ENCODE measurements at places on chromosomes 1 and 21.

- DNase-seq, result no peak
These were observed 94.5 kb downstream of the ST6GALNAC5 start for GRCh38 chr1:76961820-76962207.

- DNase-seq, result no peak
These were observed 32.4 kb downstream of the STYXL2 start for GRCh38 chr1:167126317-167126716.

DNA sequence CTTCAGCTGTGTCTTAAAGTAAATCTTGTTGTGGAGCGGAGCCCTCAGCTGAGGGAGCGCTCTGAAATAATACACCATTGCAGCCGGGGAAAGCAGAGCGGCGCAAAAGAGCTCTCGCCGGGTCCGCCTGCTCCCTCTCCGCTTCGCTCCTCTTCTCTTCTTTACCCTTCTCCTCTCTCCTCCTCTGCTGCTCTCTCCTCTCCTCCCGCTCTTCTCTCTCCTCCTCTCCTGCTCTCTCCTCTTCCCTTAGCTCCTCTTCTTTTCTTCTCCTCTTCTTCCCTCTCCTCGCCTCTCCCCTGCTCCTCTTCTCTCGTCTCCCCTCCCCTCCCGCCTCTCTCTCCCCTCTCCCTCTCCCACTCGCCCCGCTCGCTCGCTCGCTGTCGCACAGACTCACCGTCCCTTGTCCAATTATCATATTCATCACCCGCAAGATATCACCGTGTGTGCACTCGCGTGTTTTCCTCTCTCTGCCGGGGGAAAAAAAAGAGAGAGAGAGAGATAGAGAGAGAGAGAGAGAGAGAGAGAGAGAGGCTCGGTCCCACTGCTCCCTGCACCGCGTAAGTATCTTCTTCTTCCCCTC lies at the start of gene PROX1:
TSS of gene PROX1 (plus strand) at position 47 of the 580 bp plus-strand sequence. CDS start 8,563 bp downstream, outside the sequence.
- no peak for DNase-seq

DNA sequence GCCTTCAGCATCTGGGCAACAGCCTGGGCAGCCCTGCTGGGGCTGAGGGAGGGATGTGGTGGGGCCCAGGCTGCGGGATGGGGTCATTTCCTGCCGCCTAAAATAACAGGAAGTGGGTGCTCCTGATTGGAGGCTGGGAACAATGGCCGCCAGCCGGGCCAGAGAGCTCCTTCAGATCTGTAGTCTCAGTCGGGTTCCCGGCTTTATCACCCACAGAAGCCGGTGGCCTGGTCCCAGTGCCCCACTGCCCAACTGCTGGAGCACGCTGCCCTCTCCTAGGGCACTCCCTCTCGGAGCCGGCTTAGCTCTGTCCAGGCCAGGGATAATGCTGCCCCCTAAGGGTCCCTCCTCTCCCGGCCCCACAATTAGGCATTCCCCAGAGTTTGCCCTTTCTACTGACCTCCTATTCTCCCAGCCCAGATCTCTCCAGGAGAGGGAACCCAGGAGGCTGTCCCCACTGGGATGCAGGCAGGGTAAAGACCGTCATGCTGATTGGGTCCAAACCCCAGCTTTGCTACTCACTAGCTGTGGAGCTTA lies 5.1 kb downstream of the MAP7D1 start:
- DNase-seq, result peak; percentile 29

DNA sequence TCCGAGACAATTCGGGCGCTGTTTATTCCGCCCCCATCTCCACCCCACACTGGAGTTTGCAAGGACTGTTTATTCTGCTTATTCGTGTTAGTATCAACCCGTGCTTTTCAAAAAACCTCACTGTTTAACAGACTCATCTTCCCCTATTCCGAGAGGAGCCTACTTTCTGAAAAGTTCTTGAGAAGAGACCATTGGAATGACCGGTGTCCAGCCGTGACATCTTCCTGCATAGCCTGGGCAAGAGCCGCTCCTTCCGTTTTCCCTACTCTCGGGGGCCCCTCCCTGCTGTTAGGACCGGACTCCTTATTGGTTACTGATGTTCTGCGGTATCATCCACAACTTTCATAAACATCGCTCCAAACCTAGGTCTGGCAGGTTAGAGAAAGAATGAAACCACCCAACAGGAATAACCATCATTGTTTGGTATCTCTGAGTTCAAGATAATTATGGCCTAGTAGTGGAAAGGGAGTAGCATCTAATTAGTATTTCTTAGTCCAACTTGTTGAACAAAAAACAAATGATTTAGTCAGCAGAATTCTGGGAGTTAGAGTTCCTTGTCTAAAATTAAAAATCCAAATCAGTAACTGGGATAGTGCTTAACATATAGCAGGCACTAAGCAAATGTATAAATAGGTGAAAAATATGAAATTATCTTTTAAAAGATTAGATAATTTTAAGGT lies 837 bp downstream of the STXBP3 start:
- no peak for DNase-seq

GRCh38 chr1:34597877-34598514 lies 156.9 kb upstream of the GJB5 start:
- DNase-seq, result peak; percentile 9

Measured in activated naive CD8-positive, alpha-beta T cell treated with anti-CD3 and anti-CD28 coated beads, Interleukin-2, amount 50 U/mL, for 16 hours (primary cell).